ENCODE measurements at places on chromosomes 7 and 10.

- no peak for DNase-seq
These were observed 321.1 kb upstream of the ZMIZ1 start for GRCh38 chr10:78747401-78748234.

- DNase-seq, result no peak
These were observed at the start of gene GCK for GRCh38 chr7:44189286-44189992. Gene GCK, minus strand, starts transcription at chr7:44189439. Its CDS starts 486 bp downstream, at chr7:44188953.

GRCh38 chr7:29100924-29101323, 45.4 kb downstream of the CPVL start:
- DNase-seq, result no peak

- DNase-seq, result no peak
These were observed 2.0 kb downstream of the BCL7B start for GRCh38 chr7:73555411-73555982.

DNA sequence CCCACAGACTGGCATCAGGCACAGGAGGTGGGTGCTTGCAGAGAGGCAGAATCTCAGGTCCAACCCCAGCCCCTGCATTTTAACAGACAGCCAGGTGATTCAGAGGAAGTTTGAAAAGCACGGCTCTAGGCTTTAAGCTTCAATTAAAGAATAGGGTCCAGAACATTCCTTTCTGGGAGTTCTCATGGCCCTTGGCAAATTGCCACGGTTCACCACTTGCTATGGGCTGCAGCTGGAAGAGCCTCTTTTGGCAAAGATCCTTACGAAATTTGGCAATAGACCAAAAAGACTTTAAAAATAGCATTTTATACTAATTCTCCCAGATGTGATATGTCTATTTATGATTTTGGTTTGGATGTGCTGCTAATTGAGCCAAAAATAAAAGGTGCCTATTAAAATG, 148.1 kb downstream of the ITGA8 start:
- peak; percentile 1 for DNase-seq

Data from C1 segment of cervical spinal cord (tissue), 14 donors.